Astrocyte (in vitro differentiated cells and primary cell): ENCODE measurements at places on chromosomes 13 and 19. TPM values are rescaled to one million over a fixed set of nuclear protein-coding genes. Genes with fewer than 3 reads are reported as not detected.

The ZSCAN22 gene
- 2.7 and 3.1 TPM in 2 replicates for total RNA-seq

DNA sequence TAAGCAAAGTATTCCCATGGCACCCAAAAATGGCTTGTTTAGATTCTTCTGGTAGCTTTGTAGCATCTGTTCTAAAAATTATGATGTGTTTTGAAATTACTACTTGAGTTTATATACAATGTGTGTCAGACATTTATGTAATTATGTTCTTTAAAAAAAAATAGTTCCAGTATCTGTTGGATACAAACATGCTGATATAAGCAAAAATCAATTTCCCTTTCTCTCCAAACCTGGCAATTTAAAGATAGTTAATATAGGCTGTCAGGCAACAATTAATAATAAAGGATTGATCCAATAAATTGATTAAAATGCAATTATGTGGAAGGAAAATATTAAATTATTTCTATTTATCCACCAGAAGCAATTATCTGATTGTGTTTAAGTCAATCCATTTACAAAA lies 41.7 kb downstream of the OXGR1 start:
- DNase-seq, result no peak

The SH2D3A gene
- total RNA-seq, result 0.91 and 2.6 TPM in 2 replicates

The CD177 gene
- not detected in 2 replicates for total RNA-seq

- no peak for DNase-seq
Observed at GRCh38 chr19:49858088-49858985, 7.4 kb downstream of the PTOV1 start.

DNA sequence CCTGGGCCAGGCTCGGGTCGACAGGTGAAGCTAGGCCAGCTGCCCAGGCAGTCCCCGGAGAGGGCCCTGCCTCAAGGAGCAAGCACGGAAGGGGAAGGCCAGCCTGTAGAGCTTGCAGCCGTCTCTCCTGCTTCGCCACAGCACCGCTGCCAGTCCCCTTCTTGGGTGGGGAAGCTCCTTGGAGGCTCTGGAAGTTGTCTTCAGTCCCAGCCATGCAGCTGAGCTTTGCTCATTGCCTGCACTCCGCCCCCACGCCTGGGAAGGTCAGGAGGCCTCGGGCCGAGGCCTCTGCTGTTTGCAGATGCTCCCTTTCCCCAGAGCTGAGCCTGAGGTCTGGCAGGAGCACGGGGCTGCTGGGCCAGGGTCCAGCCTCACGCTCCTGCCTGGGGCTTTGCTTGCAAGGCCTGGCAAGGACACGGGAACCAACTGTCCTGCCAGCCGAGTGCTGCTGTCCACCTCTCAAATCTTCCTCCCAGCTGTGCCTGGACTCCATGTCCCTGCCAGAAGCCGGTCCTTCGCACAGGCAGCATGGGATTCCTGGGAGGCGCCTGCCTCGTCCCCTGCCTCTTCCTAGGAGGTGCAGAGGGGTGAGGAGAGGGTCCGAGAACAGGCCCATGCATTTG lies 13.3 kb downstream of the PLEKHF1 start:
- no peak for DNase-seq

The PCDH20 gene
- 0.14 and 0.16 TPM in 2 replicates for total RNA-seq
